ENCODE measurements at places on chromosomes 13 and 19.
A peak's percentile ranks its signal among the peaks of the same experiment; 100 is the strongest.

- DNase-seq = no peak
Measured at GRCh38 chr13:110416131-110417025, 109.3 kb downstream of the COL4A2 start.

- peak; percentile 69 for DNase-seq
Measured at GRCh38 chr19:1066748-1067340, at the start of gene ARHGAP45. Gene ARHGAP45, plus strand, starts transcription at chr19:1067167. Its CDS starts 239 bp downstream, at chr19:1067406.

GRCh38 chr13:30618186-30618929, 638 bp downstream of the USPL1 start:
- DNase-seq = no peak

DNA sequence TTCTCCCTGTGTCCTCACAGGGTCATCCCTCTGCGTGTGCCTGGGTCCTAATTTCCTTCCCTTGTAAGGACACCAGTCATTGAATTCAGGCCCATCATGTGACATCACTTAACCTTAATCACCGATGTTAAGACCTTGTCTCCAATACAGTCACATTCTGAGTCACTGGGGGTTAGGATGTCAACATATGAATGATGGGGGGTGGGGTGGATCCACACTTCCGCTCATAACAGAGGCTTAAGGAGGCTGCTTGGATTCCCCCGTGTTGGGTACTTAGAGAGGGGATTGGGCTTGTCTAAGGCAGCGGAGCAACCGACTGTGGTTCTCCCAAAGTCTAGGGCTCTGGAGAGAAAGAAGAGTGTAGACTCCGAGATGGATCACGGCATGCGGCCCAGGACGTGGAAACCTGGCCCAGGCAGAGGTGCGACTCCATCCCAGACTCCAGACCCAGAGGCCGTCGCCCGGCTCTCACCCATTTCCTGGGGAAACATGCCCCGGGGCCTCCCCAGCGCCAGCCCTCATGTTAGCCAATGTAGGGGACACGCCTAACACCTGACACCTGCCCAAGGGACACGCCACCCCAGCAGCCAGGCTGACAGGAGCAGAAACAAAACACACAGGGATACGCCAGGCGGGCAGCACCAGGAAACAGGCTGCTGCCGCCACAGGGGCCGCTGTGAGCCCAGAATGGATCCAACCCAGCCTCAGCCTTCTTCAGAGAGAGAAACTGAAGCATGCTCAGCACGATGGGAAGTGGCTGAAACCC, 17.1 kb upstream of the IGLON5 start:
- DNase-seq = no peak

- DNase-seq = no peak
Measured at GRCh38 chr19:47070756-47071155, 22.3 kb upstream of the TMEM160 start.

DNA sequence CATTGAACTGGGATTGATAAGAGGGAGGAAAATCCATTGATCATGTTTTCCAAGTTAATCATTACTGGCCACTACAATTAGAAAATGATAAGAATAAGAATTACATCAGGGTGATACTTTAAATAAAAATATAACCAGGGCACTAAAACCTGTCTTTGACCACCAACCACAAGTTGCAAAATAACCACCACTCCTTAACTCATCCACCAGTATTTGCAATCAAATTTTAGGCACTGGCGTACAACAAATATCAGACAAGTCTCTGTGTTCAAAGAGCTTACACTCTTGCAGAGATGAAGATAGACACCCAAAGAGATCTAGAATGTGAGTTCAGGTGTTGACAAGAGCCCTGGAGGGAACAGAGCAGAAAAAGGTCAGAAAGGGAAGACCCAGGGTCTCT, 514 bp downstream of the CEACAM3 start:
- DNase-seq = no peak

DNA sequence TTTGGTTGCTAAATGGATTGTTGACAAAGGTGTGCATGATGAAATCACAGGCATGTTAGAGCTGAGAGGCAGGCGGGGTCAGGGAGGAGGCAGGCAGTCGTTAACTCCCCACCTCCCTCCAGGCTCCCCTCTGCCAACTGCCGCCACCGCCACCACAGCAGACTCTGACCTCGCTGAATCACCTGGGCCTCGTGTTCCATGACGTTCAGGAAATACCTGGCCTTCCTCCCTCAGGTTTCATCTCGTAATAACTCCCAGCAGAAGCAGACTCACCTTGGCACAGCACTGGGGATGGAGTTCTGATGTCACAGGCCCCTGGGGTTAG, 198.5 kb downstream of the KATNAL1 start:
- DNase-seq = peak; percentile 74

GRCh38 chr19:33227242-33227650, 1.6 kb upstream of the SLC7A10 start:
- no peak for DNase-seq

DNA sequence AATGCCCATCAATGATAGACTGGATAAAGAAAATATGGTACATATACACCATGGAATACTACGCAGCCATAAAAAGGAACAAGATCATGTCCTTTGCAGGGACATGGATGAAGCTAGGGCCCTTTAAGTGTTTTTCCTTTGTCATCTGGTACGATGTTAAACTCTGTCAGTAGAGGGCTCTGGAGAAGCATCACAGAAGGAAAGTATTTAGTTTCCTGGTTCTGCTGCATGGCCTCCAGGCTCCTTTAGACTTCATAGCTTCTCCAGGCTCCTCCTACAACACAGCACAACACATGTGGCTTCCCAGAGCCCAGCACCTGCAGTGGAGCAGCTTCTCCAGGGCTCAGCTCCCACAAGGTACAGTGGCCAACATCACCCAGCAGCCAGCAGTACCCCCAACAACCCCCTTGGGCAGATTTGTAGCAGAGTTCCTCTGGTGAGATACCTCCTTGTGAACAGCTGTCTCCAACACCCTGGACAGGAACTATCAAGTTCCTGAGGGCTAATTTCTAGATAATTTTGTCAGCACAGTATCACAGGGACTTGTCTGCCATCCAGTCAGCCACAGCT, 63.4 kb downstream of the KCTD12 start:
- DNase-seq = no peak

GRCh38 chr13:21443171-21443570, 15.9 kb downstream of the ZDHHC20 start:
- DNase-seq = no peak

GRCh38 chr13:55298201-55298600, 1842.5 kb upstream of the PRR20A start:
- no peak for DNase-seq

DNA sequence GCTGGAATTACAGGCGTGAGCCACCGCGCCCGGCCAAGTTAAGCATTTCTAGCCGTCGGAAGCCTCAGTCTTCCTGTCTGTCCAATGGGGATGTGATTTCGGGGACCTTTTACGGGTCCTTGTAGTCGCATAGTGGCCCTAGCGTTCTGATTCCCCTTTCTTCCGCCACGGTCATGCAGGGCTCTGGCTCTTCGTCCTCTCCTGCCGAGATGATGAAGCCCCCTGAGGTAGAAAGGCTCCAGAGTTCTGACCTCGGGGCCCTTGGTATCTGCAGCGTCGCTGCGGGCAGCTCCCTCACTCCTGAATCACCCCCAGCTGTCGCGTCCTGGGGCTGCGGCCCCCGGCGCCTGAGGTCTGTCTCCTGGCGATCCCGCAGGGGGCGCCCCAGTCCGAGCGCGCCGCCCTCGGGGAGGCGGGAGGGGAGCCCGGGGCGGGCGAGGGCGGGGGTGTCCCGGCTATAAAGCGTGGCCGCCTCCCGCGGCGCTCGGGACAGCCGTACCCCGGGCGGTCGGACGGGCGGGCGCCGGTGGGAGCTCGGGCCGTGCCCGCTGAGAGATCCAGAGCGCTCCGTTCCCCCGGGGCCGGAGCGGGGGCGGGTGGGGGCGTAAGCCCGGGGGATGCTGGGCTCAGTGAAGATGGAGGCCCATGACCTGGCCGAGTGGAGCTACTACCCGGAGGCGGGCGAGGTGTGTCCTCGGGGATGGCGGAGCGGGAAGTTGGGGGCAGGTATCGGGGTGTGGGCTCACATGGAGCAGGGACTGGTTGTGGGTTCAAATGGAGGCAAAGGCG, at the start of gene FOXA3:
TSS of gene FOXA3 (plus strand) at position 487 of the 789 bp plus-strand sequence. CDS start at position 618, 131 bp downstream.
- peak; percentile 81 for DNase-seq

DNA sequence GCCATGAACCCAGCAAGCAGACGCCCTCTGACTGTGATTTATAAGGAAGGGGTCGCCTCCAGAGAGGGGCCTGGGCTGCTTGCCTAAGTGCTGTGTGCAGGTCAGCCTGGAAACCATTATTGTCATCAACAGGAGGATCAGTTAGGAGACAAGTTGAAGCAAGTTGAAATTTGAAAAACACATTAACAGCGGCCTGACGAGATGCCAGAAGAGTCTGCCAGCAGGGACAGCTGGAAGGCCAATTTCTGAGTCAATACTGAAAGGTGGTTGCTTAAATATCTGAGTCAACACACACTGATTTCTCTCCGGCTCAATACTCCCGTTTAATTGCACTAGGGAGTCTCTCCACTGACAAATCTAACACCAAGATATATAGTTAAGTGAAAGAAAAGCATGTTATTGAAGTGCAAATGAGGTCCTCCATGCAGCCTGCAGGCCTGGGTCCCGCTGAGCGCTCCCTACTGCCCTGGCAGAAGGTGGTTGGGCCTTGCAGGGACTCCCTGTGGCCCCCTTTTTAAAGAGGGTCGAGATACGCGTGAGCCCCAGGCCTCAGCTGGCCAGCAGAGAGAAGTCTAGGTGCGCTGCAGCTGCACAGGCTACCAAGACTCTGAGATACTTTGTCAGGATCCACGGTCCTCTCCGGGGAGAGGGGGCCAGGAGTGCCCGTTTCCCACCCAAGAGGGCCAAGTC, 91.1 kb downstream of the RNASEH2B start:
- DNase-seq = peak; percentile 83

DNA sequence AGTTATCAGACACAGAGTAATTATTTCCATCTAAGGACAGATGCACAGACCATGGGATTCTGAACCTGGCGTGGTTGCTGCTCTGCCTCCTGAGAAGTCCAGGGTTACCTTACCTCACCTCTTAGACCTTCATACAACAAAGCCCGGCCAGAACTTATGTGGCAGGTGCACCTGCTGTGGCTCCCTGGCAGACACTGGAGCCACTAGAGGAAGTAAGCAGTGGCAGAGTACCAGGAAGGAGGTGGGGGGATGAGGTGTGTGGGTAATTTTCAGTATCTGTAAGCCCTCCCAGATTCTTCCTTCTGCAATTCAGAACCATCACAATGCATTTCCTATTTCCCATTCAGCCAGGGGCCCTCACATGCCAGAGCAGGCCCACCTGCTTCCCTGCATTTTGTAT, 106.1 kb upstream of the DOCK9 start:
- DNase-seq = no peak

DNA sequence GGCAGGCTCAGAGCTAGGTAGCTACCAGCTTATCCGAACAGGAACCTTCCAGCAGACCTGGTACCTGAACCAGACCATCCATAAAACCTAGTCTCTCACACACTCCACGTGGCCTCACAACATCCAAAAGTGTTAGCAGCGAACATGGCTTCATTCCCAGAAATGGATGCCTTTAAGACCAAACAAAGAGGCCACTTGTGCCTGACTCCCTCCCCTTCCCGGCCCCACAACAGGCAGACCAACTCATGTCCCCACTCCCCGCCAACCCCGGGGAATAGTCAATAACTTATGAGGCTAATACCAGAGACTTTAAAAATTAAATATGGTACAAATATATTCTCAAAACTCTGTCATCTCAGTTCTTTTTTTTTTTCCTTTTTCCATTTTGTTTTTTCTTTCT, 46.2 kb downstream of the ZNF557 start:
- DNase-seq = no peak

- no peak for DNase-seq
Measured at GRCh38 chr13:45162194-45162593, 38.7 kb downstream of the KCTD4 start.

GRCh38 chr13:35499676-35500075, 23.2 kb upstream of the MAB21L1 start:
- DNase-seq = no peak

DNA sequence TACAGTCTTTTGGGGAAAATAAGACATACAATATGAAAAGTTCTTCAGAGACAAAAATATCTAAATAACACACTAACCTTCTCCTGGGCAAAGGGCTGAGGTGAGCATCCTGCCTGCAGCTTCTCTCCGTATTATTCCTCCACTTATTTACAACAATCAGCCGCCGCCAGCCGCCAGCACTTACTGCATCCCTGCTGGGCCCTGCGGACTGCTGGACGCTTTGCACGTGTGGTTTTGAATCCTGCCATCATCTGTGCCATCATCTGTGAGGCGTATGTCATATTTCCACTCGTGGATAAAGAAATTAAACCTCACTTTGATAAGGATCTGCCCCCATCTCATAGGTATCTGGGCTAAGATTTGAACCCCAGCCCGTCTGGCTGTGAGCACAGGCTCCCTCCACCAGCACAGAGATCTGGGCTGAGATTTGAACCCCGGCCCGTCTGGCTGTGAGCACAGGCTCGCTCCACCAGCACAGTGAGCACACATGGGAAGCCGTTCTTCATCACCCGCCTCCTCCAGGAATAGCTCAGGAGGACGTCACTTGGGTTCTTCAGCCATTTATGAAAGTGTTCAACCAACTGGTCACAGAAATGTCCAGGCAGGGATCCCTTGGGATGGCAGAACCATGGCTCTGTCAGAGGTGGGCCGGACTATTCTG, 35.2 kb upstream of the TUBGCP3 start:
- DNase-seq = no peak

GRCh38 chr13:78680115-78680561, 21.2 kb upstream of the OBI1 start:
- no peak for DNase-seq

- no peak for DNase-seq
Measured at GRCh38 chr19:35389192-35389861, 18.5 kb downstream of the GPR42 start.

GRCh38 chr19:17289489-17289888, 7.8 kb downstream of the ANKLE1 start:
- DNase-seq = peak; percentile 93

GRCh38 chr19:54017261-54017660, 25.8 kb downstream of the CACNG6 start:
- DNase-seq = no peak

DNA sequence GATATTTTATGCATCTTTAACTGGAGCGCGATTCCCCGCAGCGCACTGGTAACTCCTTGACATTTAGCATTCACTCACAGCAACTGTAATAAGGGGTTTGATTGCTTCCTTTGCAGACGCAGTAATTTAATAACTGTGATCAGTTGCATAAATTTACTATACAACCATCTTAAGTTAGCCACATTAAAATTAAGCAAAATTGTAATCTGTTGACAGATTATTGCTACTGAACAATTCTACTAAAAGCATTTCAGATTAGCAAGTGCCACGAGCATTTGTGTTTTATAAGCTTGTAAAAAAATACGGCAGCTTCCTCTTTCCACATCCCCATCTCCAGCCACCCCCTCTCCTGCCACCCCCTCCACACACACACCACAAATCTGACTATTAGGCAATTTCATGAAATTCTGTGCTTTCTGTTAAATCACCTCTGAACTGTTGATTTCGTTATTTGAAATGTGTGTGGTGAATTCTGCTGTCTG, 44.4 kb downstream of the TSHZ3 start:
- no peak for DNase-seq

DNA sequence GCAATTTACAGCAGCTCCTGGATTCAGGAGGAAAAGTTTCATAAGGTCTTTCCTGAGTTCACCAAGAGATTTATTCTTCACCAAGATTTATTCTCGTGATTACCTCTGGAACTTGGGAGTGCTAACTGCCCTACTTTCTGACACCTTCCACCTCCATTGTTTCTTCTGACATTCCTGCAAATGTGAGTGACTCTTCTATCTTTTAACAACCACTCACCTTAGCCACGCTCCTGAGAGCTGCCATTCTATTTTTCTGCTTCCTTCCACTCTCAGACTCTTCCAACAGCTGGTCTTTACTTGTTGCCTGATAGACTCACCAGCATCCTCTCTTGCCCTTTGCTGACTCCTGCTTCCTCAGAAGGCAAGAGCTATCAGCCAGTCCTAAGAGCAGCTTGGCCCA, 11.5 kb upstream of the CBY2 start:
- DNase-seq = no peak

- no peak for DNase-seq
Measured at GRCh38 chr19:30420316-30420715, 48.1 kb downstream of the ZNF536 start.
